Activated CD4-positive, alpha-beta T cell treated with anti-CD3 and anti-CD28 coated beads, Interleukin-2, amount 50 U/mL, for 1 hour (primary cell): ENCODE measurements at places on chromosomes 7 and 10.

GRCh38 chr10:84938117-84938905 is 609.9 kb downstream of the CCSER2 start:
- DNase-seq, result no peak

DNA sequence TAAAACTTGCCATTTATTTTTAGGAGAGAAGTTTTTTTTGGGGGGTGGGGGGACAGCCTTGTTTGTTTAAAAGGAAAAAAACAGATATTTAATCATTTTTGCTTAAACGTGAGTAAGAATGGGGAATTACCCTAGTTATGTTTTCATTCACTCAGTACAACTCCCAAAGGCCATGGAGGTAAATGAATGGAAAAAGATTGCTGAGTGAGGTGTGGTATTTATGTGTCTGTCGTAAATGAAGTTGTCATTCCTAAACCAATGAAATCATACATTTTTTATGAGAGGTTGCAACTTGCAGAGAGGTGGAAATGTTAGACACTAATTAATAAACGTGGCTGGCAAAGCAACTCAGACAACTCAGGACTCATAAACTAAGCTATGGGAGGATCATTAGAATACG is 218.1 kb downstream of the CELF2 start:
- no peak for DNase-seq

GRCh38 chr10:113473851-113474250 is 79.0 kb upstream of the HABP2 start:
- DNase-seq, result no peak

- DNase-seq, result no peak
These were observed 221.3 kb upstream of the DGKB start for GRCh38 chr7:15123901-15124300.

GRCh38 chr10:35140727-35141126 is 14.1 kb downstream of the CREM start:
- no peak for DNase-seq

DNA sequence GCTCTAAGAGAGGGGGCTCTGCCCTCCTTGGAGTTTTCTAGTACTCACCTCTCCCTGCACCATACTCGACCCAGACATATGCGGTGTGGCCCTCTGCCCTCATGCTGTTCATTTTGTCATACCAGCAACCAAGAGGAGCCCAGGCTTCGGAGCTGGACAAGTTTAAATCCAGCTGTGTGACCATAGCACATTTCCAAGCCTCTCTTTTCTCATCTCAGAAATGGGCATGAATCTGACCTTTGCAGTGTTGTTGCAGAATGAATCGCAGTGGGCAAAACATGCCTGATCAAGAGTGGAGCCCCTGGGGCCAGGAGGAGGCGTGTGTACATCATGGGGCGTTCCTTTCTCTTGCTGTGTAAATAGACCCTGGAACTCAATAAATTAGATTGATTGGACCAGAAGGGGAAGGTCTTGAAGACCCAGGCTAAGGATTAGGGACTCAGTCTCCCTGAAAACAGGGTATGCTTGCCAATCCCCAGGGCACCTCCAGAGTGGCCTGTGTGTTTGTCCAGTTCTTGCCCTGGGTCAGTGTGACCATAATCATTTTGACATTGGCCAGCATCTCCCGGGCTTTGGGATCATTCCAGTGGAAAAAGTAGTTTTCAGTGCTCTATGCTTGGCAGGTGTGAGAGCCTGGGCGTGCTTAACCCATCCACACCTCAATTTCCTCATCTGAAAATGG is 59.6 kb downstream of the ZMIZ1 start:
- no peak for DNase-seq

- no peak for DNase-seq
These were observed 13.9 kb downstream of the BRAT1 start for GRCh38 chr7:2541291-2542010.

GRCh38 chr10:775245-776075 is 86.0 kb upstream of the DIP2C start:
- DNase-seq, result no peak

DNA sequence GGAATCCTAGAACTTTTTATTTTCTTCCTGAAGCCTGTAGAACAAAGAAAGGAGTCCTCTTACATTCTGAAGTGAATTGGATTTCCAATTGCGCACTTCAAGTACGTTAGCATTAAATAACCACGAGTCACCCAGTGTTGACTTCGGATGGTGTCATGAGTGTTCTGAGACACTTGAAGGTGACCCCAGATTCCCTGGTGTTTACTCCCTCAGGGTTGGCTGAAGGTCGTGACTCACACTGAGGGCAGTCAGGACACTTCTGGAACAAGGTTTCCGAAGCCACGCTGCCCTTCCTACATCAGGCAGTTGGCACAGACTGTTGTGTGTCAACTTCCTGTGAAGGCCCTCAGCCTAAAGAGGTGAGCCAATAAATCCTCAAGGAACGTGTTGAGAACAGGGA is 186.6 kb upstream of the CELF2 start:
- DNase-seq, result no peak

DNA sequence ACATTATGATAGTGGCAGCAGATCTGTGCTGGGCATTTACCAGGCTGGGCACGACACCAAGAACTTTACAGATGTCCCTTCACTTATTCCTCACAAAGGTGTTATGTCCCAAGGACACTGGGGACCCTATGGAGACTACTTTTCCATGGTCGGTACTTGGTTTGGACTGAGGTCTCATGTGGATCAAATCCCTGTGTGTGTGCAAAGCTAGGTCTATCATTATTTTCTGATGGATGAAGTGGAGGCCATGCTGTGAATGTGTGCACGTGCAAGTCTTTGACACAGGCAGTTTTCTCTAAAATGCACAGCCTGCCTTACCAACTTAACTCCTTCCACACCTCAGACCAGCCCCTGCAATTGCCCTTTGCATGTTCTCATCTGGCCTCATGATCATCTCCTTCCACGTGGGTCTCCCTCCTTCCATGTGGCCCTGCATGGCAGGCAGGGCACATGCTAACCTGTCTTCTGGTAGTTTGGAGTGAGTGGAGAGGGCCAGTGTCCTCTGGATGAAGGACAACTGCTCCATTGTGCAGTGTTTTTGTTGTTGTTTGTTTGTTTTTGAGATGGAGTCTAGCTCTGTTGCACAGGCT is 16.0 kb upstream of the ZNF273 start:
- no peak for DNase-seq

- no peak for DNase-seq
These were observed 202.8 kb upstream of the KCND2 start for GRCh38 chr7:120070201-120070600.

DNA sequence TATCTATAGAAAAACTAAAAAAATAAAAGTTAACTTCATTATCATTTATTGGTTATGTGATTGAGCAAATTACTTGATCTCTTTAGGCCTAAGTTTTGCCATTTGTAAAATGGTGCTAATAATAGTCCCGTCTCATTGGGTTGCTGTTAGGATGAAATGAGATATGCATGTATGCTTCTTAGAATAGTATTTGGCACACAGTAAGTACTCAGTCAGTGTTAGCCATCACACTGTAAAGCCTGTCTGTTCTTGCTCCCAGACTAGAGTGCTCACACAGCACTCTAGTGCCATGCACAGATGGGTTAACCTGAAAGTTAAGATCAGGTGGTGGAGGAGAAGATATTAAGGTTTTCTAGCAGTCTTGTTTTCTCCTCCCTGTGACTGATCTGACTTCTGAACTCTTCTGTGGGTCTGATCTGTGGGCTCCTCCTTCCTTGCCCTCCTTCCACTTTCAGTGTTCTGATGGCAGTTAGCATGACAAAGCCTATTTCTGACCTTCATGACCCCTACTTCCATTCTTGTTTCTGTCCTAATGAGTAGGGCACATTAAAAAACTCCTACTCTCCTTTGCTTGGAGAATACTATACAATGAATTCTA is 167.5 kb downstream of the RNLS start:
- no peak for DNase-seq

GRCh38 chr10:99750641-99751040 is 18.6 kb downstream of the CUTC start:
- DNase-seq, result no peak

GRCh38 chr10:114893251-114893650 is 44.7 kb upstream of the TRUB1 start:
- DNase-seq, result no peak

GRCh38 chr10:124665980-124666379 is 78.2 kb downstream of the FAM53B start:
- DNase-seq, result no peak

DNA sequence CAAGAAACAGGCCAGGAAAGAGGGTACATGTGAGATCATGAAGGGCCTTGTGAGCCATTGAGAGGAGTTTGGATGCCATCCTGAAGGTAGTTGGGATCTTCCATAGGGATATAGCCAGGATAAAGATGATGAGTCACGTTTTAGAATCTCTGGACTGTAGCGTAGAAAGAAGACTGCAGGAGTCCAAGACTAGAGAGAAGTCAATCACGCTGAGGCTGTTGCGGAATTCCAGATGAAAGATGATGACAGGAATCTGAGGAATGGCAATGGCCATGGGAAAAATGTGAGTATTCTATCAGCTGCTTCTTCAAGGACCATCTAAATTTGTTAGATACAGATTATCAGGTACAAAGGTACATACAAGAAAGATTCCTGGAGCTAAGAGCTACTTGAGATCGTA is 711.3 kb downstream of the GRM8 start:
- no peak for DNase-seq
